IgD-negative memory B cell (primary cell): ENCODE measurements at places on chromosomes 4 and X. TPM values are rescaled to one million over a fixed set of nuclear protein-coding genes. Genes with fewer than 3 reads are reported as not detected.

Gene S100P
- polyA plus RNA-seq = not detected

Gene MFAP3L
- 0.34 TPM for polyA plus RNA-seq

Gene BMP3
- 0.05 TPM for polyA plus RNA-seq

Gene TRPC3
- not detected for polyA plus RNA-seq

Gene SLC49A3
- polyA plus RNA-seq = 0.97 TPM

Gene FRMD7
- not detected for polyA plus RNA-seq

Gene CAPN6
- not detected for polyA plus RNA-seq

Gene ITGB1BP2
- not detected for polyA plus RNA-seq

Gene SEPTIN11
- 15.8 TPM for polyA plus RNA-seq

Gene GAGE1
- polyA plus RNA-seq = not detected

Gene RGN
- not detected for polyA plus RNA-seq

Gene TNIP3
- not detected for polyA plus RNA-seq

Gene PCSK1N
- polyA plus RNA-seq = 0.51 TPM

Gene TACR3
- not detected for polyA plus RNA-seq

Gene ADGRG4
- polyA plus RNA-seq = not detected

Gene IL15
- polyA plus RNA-seq = 8.2 TPM

Gene SSX2
- polyA plus RNA-seq = not detected

Gene DUX4
- not detected for polyA plus RNA-seq

Gene CENPVL1
- not detected for polyA plus RNA-seq

Gene RHOH
- polyA plus RNA-seq = 255 TPM

Gene LARP7
- polyA plus RNA-seq = 44.7 TPM

Gene FGF2
- polyA plus RNA-seq = not detected

Gene CYP2U1
- polyA plus RNA-seq = 9.8 TPM

Gene ANKRD50
- not detected for polyA plus RNA-seq

Gene SLC6A14
- polyA plus RNA-seq = not detected

Gene GIMD1
- polyA plus RNA-seq = not detected

Gene KDR
- not detected for polyA plus RNA-seq

Gene MAP7D2
- 0.23 TPM for polyA plus RNA-seq

Gene HS3ST1
- 5.5 TPM for polyA plus RNA-seq

Gene NUDT11
- polyA plus RNA-seq = 0.20 TPM

Gene DKC1
- polyA plus RNA-seq = 34.4 TPM

Gene ACE2
- polyA plus RNA-seq = not detected

Gene ADH1C
- polyA plus RNA-seq = not detected

Gene ADAMTS3
- polyA plus RNA-seq = not detected

Gene PNCK
- not detected for polyA plus RNA-seq
